ENCODE measurements at places on chromosomes 6 and 20. TPM values are rescaled to one million over a fixed set of nuclear protein-coding genes. Genes with fewer than 3 reads are reported as not detected.

MPC1 gene
- 33.5 TPM for total RNA-seq

FKBP1C gene
- total RNA-seq, result under 0.01 TPM

PEDS1 gene
- total RNA-seq, result 45.3 TPM

PKIB gene
- total RNA-seq, result 0.90 TPM

CYP39A1 gene
- total RNA-seq, result not detected

SLC22A2 gene
- not detected for total RNA-seq

SLA2 gene
- total RNA-seq, result not detected

MAS1 gene
- total RNA-seq, result not detected

SNAP91 gene
- total RNA-seq, result 0.36 TPM

XKR7 gene
- not detected for total RNA-seq

SLC22A7 gene
- not detected for total RNA-seq

VSTM2L gene
- total RNA-seq, result 3.2 TPM

LGSN gene
- not detected for total RNA-seq
